Urothelium cell line (cell line): ENCODE measurements at places on chromosomes 3 and 15.

GRCh38 chr3:2653706-2654105, 456.5 kb downstream of the IL5RA start:
- no peak for DNase-seq

- DNase-seq: no peak
These were observed 179.6 kb downstream of the TBC1D5 start for GRCh38 chr3:17562845-17563244.

- DNase-seq: no peak
These were observed 14.0 kb upstream of the PLA2G4E start for GRCh38 chr15:42034628-42035434.

GRCh38 chr3:41963823-41964222, 1.9 kb upstream of the ULK4 start:
- no peak for DNase-seq

DNA sequence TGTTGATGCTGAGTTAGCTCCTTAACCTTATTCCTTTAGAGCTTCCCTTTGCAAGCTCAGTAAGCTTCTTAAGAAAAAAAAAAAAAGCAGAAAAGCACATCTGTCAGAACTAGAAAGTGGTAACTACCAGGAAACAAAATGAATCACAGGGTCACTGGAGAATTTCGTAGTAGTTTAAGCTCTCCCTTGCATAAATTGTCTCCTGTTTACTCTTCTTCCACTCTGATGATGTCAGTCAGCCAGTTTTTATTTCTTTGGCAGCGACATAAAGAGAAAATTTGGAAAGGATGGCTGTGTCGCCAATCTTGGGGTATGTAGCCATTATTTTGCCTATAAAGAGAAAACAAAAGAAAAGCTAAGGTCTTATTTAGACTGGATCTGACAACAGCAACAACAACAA, 3.2 kb upstream of the GABRR3 start:
- DNase-seq: no peak

DNA sequence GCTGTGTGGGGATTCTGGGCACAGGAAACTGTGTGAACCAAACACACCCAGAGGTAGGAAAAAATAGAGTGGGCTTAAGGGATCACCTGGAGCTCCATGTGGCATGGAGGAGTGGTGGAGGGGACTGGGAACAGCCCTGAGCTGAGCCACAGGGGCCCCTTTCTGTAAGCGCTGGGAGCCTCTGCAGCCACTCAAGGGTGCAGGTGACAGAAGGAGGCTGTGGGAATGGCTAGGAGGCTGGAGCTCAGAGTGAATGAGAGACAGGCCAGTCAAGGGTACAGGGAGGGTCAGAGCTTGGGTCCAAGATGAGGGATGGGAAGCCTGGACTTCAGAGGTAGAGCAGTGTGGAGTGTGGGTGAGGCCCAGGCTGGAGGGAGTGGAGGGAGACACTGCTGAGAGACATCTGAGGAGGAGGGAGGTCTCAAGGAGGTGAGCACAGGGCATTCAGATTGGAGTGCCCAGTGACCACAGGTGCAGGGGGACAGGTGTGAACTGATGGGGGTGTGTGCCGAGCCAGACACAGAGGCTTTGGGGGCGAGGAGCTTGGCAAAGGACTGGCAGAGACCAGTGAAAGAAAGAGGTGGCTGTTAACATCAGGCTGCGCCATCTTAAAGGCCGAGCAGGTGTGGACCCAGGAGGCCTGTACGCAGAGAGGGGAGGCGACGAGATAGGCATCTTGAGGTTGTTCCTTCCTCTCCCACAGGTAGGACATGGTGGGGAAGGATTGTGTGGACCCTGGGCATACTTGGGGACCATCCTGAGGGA, 56.8 kb downstream of the FGD5 start:
- DNase-seq: no peak

GRCh38 chr15:69535101-69535638, 82.6 kb downstream of the RPLP1 start:
- peak; percentile 67 for DNase-seq

DNA sequence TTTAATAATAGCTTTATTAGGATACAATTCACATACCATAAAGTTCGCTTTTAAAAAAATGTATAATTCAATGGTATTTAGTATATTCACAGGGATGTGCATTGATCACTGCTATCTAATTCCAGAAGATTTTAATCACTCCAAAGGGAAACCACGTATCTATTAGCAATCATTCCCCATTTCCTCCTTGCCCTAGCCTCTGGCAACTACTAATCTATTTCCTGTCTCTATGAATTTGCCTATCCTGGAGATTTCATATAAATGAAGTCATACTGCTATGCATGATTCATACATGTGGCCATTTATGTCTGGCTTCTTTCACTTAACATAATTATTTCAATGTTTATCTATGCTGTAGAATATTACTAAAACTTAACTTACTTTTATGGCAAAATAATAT, 32.0 kb upstream of the CASR start:
- no peak for DNase-seq

- no peak for DNase-seq
These were observed 637.1 kb upstream of the CCDC54 start for GRCh38 chr3:106740116-106740515.

GRCh38 chr3:157618075-157618760, 115.0 kb upstream of the VEPH1 start:
- peak; percentile 45 for DNase-seq

- no peak for DNase-seq
These were observed 15.4 kb downstream of the SH3BP5 start for GRCh38 chr3:15316998-15317435.

DNA sequence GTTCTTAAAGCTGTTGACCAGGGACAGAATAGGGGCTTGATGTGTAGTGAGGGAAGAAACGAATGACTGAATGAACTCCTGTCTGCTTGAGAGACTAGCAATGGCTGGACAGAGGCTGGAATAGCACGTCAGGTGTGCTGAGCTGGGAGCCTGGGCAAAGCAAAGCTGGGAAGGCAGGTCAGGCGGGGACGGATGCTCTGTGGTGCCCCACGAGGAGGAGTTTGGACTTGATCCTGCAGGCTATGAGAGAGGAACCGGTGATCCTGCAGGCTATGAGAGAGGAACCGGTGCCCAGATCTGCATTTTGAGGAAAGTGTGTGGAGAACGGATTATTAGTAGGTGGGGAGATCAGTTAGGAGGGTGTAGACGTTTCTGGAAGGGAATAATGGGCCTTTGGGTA, 31.3 kb upstream of the PSTPIP1 start:
- peak; percentile 59 for DNase-seq

- DNase-seq: peak; percentile 65
These were observed 152.6 kb downstream of the GREM1 start for GRCh38 chr15:32870240-32871033.

GRCh38 chr3:194475978-194476377, 10.8 kb downstream of the ATP13A3 start:
- no peak for DNase-seq

DNA sequence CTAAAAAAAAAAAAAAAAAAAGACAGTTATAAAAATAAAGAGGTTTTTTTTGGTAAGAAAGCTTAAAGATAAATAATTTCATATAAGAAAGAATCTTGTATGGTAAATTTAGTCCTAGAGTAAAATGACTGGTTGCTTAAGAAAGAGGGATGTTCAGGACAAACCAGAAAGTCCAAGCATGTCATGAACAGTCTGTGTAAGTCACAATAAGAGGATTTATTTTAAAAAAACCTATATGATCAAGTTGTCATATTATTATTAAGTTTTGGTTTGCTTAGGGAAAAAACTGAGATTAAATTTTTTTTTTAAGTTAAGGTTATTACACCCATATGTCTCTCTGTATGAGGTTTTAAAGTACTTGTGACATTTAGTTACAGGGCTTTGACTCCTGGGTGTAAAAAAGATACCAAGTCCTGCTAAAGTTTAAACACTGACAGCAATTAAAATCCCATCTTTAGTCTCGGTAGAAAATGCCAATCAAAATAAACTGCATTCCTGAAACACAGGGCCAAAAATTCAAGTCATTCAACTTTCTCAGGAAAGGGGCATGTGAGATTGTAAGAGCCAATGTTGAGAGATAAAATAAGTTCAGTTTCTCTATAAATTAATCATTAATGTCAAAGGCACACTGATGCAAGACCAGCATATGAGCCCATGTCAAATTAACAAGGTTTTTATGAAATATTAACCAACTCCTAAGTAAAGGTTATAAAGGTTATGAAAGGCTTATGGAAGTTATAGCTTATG, 8.5 kb upstream of the BDH1 start:
- no peak for DNase-seq

- DNase-seq: no peak
These were observed 565 bp downstream of the CIB2 start for GRCh38 chr15:78130466-78131294.

DNA sequence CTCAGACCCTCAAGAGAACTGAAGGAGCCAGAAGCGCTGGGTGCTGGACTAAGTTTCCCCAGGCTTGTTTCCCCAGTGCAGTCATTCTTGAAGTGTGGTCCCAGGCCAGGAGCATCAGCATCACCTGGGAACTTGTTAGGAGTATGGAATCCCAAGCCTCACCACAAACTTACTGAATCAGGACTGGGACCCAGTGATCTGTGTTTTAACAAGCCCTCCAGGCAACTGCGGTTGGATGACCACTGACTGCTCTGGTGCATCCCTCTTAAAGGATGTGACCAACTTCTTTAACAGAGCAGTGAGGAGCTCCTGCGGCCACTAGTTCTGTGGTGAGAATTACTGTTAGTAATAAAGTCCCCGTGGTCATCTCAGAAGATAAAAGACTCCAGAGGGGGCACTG, 62.4 kb upstream of the DAZL start:
- no peak for DNase-seq

- no peak for DNase-seq
These were observed 90.5 kb upstream of the CSPG5 start for GRCh38 chr3:47669026-47669749.

- DNase-seq: peak; percentile 18
These were observed 281.3 kb downstream of the CLSTN2 start for GRCh38 chr3:140216249-140216648.

GRCh38 chr3:45665101-45665572, 24.1 kb upstream of the SACM1L start:
- DNase-seq: no peak

- no peak for DNase-seq
These were observed 73.2 kb upstream of the SLC4A7 start for GRCh38 chr3:27557411-27557810.

GRCh38 chr3:18716821-18717220, 291.7 kb upstream of the SATB1 start:
- DNase-seq: peak; percentile 27

GRCh38 chr3:11154036-11154952, at the start of gene HRH1:
Gene HRH1 (plus strand): TSS chr3:11154493. CDS start chr3:11259038, 104,545 bp downstream.
- DNase-seq: no peak

DNA sequence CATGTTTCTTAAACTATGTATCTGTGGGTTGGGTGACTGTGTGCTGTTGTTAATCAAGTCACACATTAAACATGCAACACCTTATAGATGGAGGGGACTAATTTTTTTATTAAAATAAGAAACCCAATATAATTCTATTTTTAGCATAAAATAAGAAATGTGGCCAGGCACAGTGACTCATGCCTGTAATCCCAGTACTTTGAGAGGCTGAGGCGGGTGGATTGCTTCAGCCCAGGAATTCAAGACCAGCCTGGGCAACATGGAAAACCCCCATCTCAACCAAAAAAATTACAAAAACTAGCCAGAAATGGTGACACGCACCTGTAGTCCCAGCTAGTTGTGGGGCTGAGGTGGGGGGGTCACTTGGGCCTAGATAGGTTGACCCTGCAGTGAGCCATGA, 1021.0 kb downstream of the EPHA3 start:
- DNase-seq: no peak

GRCh38 chr3:132421832-132422231, 4.5 kb downstream of the DNAJC13 start:
- no peak for DNase-seq
